ENCODE measurements at places on chromosomes 1 and 21.

DNA sequence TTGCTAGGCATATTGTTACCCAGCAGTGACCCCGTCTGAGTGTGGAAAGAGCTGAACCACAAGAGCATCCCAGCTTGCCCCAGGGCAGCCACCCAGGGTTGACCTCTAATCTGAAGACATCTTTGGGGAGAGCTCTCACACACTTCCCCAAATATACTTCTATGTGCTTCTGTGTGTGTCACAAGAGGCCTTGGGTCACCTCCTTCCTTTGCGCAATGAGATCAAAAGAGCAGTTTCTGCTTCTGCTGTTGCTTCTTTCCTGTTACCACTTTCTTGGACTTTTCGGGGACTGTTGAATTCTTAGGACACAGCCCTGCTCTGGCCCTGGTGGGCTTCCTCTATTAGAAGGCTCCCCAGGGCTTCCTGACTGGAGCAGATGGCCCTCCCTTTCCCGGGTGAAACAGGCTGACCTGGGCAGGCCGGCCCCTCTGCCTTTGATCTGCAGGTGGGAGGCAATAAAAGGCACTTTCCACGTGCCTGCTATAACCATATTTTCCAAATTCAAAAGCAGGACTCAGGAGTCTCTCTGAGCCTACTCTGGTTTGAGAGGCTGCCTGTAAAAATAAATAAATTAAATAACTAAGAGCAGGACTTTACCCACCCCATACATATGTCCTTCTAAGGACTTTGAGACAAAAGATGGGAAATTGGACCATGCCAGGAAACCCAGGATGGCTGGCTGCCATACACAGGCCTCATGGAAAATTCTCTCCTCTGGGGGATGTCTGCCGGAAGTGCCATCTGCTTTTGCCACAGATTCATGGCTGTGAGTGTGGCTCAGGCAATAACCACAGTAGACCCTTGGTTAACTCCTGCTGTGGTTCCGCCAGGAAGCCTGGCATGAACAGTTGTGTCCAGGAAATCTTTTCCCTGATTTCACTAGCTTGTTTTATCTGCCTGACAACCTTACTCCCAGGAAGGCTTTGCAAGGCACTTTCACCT lies 28.3 kb upstream of the RCSD1 start:
- no peak for DNase-seq

DNA sequence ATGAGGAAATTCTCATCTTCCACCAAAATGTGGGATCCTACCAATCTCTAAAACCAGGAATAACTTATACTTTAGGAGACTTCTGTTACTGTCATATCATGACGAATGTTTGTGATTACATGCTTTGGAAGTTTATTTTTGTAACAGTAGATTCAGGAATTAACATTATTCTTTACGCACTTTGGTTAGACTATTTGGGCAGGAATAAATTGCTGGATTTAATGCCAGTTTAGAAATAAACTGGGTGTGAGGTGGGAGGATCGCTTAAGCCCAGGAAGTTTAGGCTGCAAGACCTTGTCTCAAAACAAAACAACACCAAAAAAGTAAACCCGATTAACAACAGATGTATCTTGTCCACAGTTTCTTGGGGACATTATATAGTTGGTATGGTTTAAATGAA lies 52.1 kb downstream of the MIGA1 start:
- no peak for DNase-seq

- no peak for DNase-seq
Measured at GRCh38 chr1:17250601-17251000, 1.7 kb downstream of the PADI3 start.

DNA sequence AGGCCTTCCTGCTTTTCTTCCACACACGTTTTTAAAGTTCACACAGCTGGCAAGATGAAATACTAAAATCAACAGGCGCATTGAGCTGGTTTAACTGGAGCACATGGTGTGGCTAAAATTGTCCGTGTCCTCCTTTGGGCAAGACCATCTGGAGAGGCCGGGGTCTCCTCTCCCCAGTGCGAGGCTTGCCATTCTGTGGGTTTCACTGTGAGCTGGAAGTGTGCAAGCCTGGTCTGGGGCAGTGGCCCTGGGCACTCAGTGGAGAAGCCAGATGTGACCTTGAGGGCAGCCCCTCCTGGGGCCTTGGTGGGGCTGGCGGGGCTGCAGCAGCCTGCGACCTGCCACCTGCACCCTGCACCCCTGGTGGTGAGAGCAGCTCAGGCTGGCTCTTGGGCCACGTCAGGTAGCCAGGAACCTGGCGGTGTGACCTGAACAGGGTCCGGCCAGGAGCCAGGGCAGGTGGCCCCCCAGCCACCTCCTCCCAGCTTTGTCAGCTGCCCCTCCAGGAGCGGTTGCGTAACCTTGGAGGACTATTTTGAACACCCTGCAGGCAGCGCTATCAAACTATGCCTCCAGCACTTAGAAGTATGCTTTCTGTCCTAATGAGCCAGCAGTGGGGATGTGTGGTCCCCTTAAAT lies 52.4 kb downstream of the SLC37A1 start:
- no peak for DNase-seq

DNA sequence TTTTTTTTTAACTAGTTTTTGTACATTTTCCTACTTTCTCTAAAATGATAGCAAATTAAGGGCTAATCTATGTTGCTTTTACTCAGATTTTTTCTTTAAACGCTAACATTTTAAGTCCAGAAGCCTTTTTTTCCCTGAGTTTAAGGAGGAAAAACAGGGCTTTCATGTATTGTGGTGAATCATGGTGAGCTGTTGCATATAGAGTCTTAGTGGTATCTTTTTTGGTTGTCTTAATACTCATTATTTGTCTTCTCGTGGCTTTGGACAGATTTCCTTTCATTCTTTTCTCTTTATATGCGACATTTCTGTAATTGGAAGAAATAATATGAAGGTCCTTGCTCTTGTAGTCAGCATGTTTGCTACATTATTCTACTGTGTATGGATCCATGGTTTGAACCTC lies 1015.6 kb downstream of the PLA2G4A start:
- DNase-seq, result no peak

GRCh38 chr1:168321945-168322344 lies 41.3 kb downstream of the TBX19 start:
- no peak for DNase-seq

GRCh38 chr1:54818461-54819194 lies 17.5 kb upstream of the TTC22 start:
- no peak for DNase-seq

GRCh38 chr1:29557701-29558600 lies 321.6 kb downstream of the PTPRU start:
- no peak for DNase-seq

- no peak for DNase-seq
Measured at GRCh38 chr1:79660129-79660528, 653.6 kb upstream of the ADGRL4 start.

DNA sequence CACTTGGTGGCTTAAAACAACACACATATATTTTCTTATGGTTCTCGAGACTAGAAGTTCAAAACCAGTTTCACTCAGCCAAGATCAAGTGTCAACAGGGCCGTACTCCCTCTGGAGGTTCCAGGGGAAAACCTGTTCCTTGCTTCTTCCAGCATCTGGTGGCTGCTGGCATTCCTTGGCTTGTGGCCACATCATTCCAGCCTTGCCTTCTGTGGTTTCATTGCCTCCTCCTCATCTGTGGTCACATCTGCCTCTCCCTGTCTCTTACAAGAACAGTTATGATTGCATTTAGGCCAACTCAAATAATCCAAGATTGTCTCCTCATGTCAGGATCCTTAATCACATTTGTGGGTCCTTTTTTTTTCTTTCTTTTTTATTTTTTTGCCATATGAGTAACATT lies 240.7 kb upstream of the HOOK1 start:
- no peak for DNase-seq

DNA sequence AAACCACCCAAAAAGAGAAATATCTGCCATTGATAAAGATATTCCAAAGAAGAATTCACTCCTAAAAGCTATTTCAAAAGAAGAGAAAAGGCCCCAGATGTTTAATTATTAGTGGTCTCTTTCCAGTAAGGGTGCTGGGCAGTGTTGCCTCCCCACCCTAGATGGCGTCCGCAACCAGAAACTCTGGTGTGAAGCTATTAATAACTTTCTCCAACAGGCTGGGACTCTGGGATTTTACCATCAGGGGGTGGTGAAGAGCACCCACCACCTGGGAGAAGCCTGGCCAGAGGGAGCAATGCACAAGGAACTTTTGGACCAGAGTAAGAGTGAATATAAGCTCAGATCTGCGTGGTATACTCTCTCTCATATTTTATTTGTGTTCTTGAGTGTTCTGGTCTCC lies 115.4 kb upstream of the TIAM1 start:
- no peak for DNase-seq

DNA sequence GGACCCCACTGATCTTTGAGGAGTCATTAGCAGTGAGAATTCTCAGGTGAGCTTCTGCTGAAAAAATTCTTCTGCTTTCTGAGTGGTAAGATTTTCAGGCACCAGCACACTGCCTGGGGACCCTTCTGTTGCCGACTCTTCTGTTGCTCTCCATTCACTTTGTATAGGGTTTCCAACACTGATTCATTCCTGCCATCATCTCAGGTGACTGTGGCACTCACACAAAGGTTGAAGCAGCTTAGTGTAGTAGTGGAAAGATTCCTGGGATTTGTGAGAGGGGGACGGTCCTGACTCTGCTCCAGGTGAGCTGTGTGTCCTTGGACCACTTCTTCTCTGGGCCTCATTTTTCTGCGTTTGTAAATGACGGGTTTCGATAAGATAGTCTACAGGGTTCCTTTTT lies 9.4 kb downstream of the UTP11 start:
- no peak for DNase-seq

GRCh38 chr1:9397997-9398526 lies 105.4 kb downstream of the SPSB1 start:
- DNase-seq, result no peak

- no peak for DNase-seq
Measured at GRCh38 chr1:15808955-15809354, 1.5 kb upstream of the UQCRHL start.

GRCh38 chr1:228275179-228275429 lies 67.3 kb downstream of the OBSCN start:
- no peak for DNase-seq

GRCh38 chr21:40752125-40752524 lies 94.8 kb downstream of the DSCAM start:
- DNase-seq, result no peak

DNA sequence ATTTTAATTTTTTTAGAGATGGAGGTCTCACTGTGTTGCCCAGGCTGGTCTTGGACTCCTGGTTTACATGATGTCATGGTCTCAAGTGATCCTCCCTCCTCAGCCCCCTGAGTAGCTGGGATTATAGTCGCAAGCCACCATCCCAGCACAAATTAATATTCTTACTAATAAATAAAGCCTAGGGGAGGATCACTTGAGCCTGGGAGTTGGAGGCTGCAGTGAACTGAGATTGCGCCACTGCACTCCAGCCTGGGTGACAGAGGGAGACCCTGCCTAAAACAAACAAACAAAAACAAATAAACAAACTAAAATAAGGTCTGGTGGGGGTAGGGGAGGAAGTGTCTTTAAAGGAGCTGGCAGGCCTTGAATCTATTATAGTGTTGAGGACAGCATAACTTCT lies 8.7 kb upstream of the GADD45A start:
- DNase-seq, result no peak

GRCh38 chr1:116733476-116734365 lies 20.5 kb upstream of the CD2 start:
- no peak for DNase-seq

DNA sequence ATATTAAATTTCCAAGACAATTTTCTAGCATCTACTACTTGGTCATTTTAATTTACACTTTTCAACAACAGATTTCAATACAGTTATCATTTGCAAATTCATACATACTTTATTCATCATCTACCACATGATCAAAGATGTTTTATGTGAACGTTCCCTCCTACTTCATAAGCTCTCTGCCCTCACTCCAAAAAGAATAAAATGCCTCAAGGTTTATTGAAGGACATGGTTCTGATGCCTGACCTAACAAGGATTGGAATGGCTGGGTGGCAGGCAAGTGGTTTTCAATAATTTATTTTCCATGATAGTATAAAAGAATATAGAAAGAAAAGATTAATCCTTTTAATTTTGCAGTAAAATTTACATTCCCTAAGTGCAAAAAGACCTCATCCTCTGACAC lies 5.4 kb downstream of the CDKN2C start:
- no peak for DNase-seq

DNA sequence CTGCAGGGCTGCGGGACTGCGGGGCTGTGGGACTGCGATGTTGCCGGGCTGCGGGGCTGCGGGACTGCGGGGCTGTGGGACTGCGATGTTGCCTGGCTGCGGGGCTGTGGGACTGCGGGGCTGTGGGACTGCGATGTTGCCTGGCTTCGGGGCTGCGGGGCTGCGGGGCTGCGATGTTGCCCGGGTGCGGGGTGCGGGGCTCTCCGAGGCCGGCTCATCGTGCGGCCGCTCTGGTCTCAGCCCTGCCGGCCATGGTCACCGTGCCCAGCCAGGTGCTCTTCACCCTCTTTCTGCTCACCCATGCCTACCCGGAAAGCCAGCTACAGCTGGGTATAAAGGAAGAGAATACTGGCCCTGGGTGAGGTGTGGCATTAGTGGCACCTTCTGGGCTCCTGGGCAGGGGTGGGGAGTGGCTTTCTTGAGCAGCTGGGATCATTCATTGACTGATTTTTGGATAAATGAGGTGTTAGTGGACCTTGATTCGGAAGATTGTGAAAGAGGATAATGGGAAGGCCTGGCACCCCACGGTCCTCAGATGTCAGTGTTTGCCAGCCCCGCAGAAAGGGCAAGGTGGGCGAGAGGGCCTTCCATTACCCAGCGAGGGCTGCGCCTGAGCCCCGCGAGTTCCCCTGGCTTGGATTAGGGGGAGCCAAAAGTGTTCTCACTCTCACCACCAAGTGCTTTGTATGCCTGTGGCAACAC lies 36.3 kb downstream of the COQ8A start:
- no peak for DNase-seq

- DNase-seq, result no peak
Measured at GRCh38 chr1:33610391-33610790, 137.9 kb downstream of the ZSCAN20 start.

GRCh38 chr1:235941876-235942624 lies 75.3 kb upstream of the LYST start:
- DNase-seq, result no peak

DNA sequence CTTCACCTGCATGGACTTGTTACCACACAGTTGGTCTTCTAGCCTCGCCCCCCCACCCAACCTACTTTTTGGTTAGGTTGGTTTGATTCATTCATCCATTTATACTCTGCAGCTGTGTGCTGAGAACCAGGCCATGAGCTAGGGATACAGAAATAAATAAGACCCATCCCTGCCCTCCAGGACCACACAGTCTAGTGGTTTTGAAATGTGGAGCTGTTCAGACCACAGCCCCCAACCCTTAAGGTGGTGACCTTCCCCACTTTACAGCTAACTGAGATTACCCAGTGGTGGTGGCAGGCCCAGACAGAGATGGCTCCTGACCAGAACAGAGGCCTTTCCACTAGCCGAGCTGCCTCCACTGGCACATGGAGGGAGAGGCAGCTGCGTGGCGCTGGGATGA lies 37.0 kb downstream of the LRRN2 start:
- no peak for DNase-seq

GRCh38 chr1:166057650-166058049 lies 109.2 kb downstream of the FAM78B start:
- DNase-seq, result no peak

- no peak for DNase-seq
Measured at GRCh38 chr1:4083231-4084047, 183.4 kb upstream of the C1orf174 start.

GRCh38 chr1:234579967-234580366 lies 30.0 kb downstream of the IRF2BP2 start:
- no peak for DNase-seq
